ENCODE measurements at places on chromosomes 5 and 9. TPM values are rescaled to one million over a fixed set of nuclear protein-coding genes. Genes with fewer than 3 reads are reported as not detected.

The SLC45A2 gene
- total RNA-seq, result not detected

The CDX1 gene
- not detected for total RNA-seq

DNA sequence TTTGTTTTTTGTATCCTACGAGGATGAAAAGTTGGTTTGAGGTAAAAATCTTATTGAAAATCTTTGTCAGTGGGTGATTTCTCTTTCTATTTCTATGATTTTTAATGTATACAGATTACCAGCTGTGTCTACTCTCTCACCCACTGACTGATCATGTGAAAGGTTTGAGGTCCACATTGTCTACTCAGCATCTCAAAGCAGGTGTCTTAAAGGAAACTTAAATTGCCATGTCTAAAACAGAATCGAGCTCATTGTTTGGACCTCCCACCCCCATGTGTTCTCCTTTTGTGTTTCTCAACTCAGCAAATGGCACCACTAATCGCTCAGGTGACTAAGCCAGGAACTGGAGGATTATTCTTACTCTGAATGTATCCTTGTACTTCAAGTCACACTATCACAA is 121.5 kb downstream of the YTHDC2 start:
- no peaks in the 10 kb centered on the region for H3K27me3 ChIP-seq
- no peaks in the 10 kb centered on the region for H3K4me1 ChIP-seq
- H3K36me3 ChIP-seq, result no peaks in the 10 kb centered on the region
- DNase-seq, result no peak

The TRIM36 gene
- 0.15 TPM for total RNA-seq

The GNAQ gene
- total RNA-seq, result 19.8 TPM
